ENCODE measurements at places on chromosomes 4 and X.
A peak's percentile ranks its signal among the peaks of the same experiment; 100 is the strongest.

- DNase-seq: no peak
These were observed 5.3 kb downstream of the CSF2RA start for GRCh38 chrX:1273896-1274295.

DNA sequence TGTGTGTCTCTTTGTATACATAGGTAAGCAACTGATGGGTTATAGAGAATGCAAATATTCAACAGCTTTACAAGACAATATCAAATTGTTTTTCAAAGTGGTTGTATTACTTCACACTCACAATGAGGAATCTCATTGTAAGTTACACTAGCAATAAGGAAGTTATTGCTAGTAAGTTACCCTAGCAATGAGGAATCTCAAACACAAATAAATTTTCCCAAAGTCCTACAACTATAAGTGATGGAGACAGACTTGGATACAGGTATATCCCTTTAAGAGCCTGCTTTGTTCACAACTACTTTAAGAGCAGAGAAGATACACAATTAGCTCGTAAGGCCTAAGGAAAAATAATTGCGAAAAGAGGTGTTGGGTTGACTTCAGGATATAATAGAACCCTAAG, 28.3 kb upstream of the NWD2 start:
- DNase-seq: no peak

DNA sequence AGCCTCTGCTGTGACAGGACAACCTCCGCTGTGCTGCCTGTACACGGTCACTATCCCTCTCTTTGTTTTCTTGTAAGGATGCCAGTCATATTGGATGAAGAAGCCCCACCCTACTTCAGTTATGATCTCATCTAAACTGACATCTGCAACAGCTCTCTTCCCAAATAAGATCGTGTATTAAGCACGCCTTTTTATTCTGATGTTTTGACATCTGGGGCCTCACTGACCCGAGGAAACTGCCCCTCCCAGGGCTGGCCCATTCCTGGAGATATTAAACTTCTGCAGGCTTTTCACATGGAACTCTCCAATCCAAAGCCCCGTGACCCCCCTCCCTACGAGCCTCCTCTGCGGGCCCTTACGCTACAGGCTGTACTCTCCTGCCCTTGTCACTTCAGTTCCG, 232.0 kb downstream of the ARHGAP10 start:
- no peak for DNase-seq

DNA sequence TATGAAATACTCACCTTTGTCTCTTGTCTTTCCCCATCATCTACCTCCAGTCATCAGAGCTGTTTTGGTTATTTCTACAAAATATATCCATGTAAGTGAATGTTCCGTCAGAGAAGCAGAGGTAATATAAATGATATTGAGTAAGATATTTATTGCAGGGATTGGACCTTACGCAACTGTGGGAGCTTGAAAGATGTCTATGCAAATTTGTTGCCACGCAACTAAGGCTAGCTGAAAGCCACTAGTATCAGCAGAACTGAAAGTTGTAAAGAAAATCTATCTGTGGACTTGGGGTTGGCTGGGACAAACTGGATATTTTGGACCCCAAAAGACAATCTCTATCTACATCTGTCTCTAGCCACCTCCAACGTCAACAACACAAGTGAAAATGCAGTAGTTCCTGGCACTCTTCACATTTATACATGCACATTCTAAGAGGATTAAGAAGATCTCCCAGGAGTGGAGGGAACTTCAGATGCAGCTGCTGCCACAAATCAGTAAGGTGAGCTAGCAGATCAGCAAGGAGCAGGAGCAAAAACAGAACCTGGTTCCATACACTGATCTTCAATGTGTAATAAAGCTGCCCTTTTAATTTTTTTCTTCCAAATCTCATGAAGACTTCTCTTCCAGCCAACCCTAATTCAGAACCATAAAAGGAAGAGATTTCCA, 8.5 kb upstream of the CCSER1 start:
- DNase-seq: no peak

DNA sequence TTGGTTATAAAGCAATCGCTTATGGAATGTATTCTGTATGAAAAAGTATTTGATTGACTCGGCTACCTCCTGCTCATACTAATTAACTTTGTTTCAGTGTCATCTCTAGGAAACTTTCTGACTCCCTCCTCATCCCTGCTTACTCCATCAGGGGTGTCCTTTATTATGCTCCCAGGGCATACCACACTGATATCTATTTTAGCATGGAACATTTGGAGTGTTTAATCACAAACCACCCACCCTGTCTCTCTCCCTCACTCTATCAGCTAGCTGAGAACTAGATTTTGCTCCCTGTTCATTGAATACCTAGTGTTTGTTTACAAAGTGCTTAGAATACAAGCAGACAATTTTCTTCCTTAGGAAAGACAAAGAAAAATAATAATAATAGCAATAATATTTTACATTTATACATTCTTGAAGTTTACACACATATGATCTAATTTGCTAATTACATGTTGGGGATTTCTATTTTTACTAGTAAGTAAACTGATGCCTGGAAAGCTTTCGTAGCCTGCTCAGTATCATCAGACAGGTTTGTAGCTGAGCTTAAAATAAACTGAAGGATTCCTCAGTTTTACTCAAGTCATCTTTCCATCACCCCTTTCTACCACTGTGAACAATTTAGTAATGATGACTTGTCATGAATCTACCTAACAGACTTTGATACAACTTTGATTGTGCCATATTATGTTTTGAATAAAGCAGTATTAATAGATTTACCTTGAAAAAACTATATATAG, 811.4 kb upstream of the HS3ST1 start:
- no peak for DNase-seq

- DNase-seq: peak; percentile 61
These were observed 103.6 kb downstream of the RAPGEF2 start for GRCh38 chr4:159206427-159206871.

Data from activated CD4-positive, alpha-beta T cell treated with anti-CD3 and anti-CD28 coated beads for 48 hours (primary cell).